Stimulated activated CD4-positive, alpha-beta T cell treated with anti-CD3 and anti-CD28 coated beads, Interleukin-4, amount 100 ng/mL, for 4 hours (primary cell): ENCODE measurements at places on chromosomes 12 and 14.

DNA sequence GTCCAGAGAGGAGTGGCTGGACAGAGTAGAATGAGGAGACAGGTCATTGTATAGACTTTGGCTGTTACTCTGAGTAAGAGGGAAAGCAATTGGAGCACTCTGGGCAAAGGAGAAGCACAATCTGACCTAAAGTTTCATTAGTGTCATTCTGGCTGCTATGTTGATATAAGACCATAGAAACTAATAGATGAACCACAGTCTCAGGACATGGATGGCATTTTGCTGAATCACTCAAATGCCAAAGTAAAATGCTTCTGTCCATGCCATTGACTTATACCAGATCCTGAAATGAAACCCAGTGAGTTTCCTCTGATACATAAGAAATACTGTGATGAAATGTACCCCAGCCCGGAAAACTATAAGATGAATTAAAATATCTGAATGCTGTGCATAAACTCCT is 65.8 kb upstream of the COCH start:
- DNase-seq: no peak

DNA sequence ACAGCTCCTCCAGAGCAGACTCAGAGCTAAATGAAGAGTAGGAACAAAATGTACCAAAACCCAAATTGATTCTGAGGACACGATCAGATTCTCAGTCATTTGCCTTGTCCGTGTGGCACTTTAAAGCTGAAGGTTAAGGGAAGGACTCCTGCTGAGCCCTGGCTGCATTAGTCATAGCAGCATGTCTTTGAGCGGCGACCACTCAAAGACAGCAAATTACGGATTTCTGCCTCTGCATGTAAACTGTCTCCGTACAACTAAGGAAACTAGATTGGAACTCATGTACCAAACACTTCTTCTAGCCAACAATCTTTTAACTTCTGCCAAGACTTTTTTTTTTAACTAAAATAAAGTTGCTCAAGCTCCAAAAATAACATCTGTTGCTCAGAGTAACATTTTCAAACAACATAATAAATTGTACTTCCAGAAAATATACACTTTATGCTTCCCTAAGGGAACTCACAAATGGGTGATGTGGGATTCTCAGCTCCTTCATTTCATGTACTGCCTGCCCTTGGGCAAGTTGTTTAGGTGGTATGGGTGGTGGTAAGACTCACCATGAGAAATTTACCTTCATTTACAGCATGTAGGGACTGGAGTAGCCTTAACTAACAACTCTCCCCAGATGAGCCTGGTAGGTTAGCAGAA is 56.1 kb downstream of the RERG start:
- DNase-seq: no peak

- no peak for DNase-seq
Observed at GRCh38 chr12:83123039-83123438, 436.3 kb downstream of the TMTC2 start.

GRCh38 chr12:22160396-22161003 is 114.5 kb downstream of the CMAS start:
- DNase-seq: no peak

- DNase-seq: no peak
Observed at GRCh38 chr12:62698701-62699101, 232.1 kb downstream of the MON2 start.

DNA sequence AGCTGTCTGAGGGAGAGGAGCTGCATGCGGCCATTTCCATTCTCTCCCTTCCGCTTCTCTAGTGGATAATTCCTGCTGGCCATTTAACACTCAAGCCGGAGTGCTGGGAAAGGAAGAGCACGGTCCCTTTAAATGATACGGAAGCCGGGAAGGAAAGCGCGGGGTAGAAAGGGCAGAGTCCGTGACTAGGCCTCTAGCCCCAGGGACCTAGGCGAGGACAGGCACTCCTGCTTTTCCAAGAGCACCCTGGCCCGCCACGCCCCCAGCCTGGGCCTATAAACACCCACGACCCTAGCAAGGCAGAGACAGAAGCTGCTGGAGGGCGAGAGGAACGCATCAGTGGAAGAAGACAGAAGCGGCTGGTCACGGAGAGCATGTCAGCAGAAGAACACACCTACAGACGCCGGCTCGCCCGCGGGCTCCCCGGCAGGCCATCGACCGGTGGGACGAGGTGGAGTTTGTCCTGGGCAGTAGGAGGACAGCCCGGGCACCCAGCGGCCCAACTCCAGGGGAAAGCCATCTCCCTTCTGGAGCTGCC is 1206.6 kb upstream of the TMEM132C start:
- DNase-seq: no peak

- no peak for DNase-seq
Observed at GRCh38 chr14:55536204-55536708, 43.8 kb upstream of the KTN1 start.

DNA sequence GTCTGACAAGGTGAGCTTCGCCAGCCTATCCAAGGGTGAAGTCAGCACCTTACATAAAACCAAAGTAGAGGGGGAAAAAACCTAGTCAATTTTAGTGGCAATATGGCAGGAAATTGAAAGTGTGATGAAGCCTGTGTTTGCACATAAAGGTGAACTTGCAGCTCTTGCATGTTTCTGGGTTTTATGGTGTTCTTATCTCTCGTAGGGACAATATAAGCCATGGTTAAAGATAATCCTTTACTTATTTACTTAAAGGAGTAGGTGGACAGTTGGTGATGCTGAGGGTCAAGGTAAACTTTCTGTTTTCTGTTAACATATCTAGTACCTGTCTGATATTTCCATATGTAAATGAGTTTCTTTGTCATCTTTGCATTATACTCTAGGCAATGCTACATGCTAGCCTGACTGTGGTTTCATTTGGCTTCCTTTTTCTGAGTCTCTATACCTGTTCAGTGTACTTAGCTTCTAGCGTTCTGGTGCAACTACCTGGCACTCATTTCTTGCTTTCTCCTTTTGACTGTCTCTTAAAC is 32.8 kb downstream of the CCDC91 start:
- no peak for DNase-seq

DNA sequence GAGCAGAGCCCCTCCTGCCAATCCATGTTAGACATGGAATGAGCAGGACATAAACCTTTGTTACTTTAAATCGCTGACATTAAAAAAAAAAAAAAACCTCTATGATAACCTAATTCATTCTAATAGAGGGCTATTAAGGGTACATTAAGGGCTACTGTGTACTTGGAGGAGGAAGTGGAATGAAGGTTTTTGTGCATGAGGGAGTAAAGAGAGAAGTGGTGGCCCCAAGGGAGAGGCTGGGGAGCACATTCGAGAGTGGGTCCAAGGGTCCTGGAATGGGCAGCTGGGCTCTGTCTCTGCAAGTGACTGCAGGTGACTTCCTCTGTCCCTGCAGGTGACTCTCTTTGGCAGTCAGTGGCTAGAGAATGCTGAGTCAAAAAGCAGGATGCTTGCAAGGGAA is 32.1 kb upstream of the PTGDR start:
- no peak for DNase-seq
